HT-29 (cell line): ENCODE measurements at places on chromosomes 6 and 20.

- DNase-seq = no peak
Measured at GRCh38 chr6:151618717-151619116, 124.9 kb downstream of the CCDC170 start.

GRCh38 chr6:167209577-167209975 is 51.8 kb upstream of the GPR31 start:
- no peak for DNase-seq

GRCh38 chr6:90654166-90654565 is 67.3 kb upstream of the MAP3K7 start:
- DNase-seq = no peak

- DNase-seq = no peak
Measured at GRCh38 chr6:105985098-105985815, 100.9 kb upstream of the PRDM1 start.

DNA sequence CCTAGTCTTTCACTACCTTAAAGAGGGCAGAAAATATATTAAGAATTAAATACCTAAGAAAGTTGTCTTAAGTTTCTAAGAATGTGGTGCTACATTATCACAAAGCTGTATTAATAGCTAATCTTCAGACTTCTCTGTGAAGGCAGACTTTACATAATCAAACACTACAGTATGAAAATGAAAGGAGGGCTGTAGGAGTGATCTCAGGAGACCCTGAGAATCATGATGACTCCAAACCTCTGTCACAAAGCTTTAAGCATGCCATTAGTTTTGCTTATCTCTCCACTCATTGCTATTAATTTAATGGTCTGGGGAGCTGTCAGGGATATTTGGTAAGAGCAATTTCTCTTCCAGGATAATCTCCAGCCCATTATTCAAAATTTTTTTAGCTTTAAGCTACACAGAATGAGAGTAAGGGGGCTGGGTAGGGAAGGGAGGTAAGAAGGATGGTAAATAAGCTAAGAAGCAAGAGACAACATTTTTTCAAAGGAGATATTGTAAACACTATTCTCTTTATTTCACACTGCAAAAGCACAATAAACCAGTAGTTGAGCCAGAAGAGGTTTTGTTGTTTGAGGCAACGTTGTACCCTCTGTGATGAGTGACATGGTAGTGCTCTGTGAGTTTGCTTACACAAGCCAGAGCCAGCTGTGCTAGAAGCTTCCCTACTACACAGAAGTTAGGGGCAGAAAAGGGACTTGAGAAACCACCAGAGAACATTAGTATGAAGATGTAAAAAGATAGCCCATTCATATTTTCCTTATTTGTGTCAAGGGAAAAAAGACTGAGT is 258.8 kb downstream of the GMDS start:
- DNase-seq = no peak

DNA sequence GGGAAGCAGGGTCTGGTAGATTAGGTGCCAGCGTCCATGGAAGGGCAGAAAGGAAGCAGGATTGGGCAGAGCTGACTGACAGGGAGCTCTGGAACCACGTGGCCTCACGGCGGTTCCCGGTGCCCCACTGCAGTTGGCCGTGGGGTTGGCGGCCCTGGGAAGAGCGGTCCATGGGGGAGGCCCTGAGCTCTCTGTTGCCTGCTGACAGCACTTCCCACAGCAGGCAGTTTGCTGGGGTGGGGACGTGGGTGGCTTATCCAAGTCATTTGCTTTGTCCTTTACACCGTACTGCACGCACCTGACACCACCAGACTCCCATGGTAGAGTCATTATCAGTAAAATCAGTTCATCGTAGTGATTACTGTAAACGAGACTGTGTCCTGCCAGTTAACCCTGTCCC is 56.1 kb downstream of the RPP40 start:
- DNase-seq = no peak

GRCh38 chr20:33859157-33859695 is 48.1 kb downstream of the CHMP4B start:
- peak; percentile 45 for DNase-seq

GRCh38 chr6:151109361-151109760 is 130.4 kb upstream of the AKAP12 start:
- no peak for DNase-seq

- DNase-seq = peak; percentile 47
Measured at GRCh38 chr20:62755817-62756724, 40.2 kb upstream of the MRGBP start.

DNA sequence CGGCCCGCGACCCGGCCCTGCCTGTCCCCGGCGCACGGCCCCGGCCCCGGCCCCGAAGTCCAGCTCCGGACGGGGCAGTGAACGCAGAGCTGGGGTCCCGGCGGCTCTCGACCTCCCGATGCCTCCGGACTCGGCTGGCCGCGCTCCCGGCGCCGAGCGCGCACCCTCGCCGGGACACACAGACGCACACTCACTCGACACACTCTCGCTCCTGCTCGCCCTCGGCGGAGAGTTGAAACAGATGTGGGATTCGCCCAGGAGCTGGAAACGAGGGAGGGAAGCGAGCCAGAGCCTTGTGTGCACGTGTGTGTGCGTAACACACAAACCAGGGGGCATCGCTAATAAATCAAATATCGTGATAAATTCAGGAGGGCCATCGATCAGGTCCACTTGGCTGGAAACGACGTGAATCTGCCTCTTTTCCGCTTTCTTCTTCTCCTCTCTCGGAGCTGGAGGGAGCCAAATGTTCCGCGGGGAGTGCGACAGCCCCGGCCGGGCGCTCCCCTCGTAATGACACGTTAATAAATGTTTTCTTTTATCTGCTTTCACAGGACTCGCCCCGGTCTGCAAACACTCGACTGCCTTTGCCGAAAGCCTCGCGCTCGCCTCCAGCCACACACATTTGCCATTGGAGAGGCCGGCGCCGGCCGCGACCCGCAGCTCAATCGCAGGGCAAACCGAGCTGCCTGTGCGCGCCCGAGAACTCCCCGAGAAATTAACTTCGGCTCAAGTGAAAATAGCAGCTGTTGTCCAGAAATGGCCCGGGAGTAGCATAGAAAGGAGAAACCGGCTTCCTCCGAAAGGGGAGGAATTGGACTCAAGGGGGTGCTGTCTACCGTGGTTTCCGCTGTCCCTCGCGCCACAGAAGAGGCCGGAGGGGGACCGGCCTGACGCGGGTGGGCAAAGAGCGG is 828 bp upstream of the SULF2 start:
- DNase-seq = peak; percentile 96
